Pancreas (tissue), 10 donors: ENCODE measurements at places on chromosomes 3 and 15.

DNA sequence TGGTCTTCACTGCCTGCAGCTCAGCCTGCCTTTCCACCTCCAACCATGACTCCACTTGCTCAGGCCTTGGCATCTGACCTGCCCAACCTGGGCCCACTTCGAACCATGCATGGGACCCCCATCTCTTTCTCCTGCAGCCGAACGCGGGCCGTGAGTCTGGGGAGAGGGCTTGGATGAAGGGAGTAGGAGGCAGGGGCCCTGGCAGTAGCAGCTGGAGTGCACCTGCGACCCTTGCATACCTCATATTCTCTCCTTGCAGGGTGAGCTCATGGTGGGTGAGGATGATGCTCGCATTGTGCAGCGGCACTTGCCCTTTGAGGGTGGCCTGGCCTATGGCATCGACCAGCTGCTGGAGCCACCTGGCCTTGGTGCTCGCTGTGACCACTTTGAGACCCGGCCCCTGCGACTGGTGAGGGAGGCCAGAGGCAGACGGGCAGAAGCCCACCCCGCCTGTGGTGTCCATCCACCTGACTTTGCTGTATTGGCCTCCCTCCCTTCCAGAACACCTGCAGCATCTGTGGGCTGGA lies 13.5 kb downstream of the NT5DC2 start:
- H3K36me3 ChIP-seq: no peaks in the 10 kb centered on the region
- H3K4me1 ChIP-seq: no peaks in the 10 kb centered on the region
- no peak overlapping the region for H3K27ac ChIP-seq
- no peak overlapping the region for H3K4me3 ChIP-seq
- H3K27me3 ChIP-seq: no peaks in the 10 kb centered on the region

- H3K4me1 ChIP-seq: peaks cover 19% of the 10 kb centered on the region
- peaks cover 71% of the 10 kb centered on the region for H3K36me3 ChIP-seq
- no peak for DNase-seq
- no peaks in the 10 kb centered on the region for H3K27me3 ChIP-seq
Measured at GRCh38 chr3:58141766-58142345, 68.9 kb downstream of the DNASE1L3 start.

- no peak overlapping the region for H3K4me3 ChIP-seq
- no peaks in the 10 kb centered on the region for H3K27me3 ChIP-seq
- no peak overlapping the region for H3K27ac ChIP-seq
- no peaks in the 10 kb centered on the region for H3K4me1 ChIP-seq
Measured at GRCh38 chr3:39025222-39025970, 26.3 kb downstream of the SCN11A start.

DNA sequence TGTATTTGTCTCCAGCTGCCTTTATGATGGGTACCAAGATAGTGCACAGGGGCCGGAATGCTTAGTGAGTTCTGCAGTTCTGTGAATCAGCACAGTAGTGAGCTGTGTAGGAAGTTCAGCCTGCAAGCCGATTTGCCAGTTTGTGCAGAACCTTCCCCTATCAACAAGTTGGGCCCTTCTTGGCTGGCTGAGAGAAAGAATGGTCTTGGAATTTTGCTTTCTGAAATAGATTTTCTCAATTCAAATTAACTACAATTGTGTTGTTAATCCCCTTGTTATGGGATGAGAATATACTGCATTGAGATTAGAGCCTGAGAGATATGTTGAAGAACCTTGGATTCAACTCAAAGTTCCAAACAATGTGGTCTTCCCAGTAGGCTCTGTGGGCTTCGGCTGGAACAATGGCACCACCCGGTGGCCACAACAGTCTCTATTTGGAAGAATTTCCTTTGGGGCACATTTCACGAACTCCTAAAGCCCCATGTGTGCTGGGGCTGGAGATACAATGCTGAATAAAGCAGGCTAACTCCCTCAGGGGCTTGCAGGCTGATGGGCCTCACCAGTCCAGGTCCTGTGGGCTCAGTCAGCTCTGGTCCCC lies 59.1 kb downstream of the TRIM42 start:
- no peak overlapping the region for H3K4me3 ChIP-seq
- no peaks in the 10 kb centered on the region for H3K4me1 ChIP-seq
- H3K27ac ChIP-seq: no peak overlapping the region
- H3K27me3 ChIP-seq: no peaks in the 10 kb centered on the region
- no peaks in the 10 kb centered on the region for H3K36me3 ChIP-seq

- no peak overlapping the region for H3K4me3 ChIP-seq
- H3K4me1 ChIP-seq: peaks cover 18% of the 10 kb centered on the region
- H3K36me3 ChIP-seq: peaks cover 4% of the 10 kb centered on the region
- no peaks in the 10 kb centered on the region for H3K27me3 ChIP-seq
- no peak overlapping the region for H3K27ac ChIP-seq
Measured at GRCh38 chr3:124995460-124995994, 60.3 kb downstream of the HEG1 start.

DNA sequence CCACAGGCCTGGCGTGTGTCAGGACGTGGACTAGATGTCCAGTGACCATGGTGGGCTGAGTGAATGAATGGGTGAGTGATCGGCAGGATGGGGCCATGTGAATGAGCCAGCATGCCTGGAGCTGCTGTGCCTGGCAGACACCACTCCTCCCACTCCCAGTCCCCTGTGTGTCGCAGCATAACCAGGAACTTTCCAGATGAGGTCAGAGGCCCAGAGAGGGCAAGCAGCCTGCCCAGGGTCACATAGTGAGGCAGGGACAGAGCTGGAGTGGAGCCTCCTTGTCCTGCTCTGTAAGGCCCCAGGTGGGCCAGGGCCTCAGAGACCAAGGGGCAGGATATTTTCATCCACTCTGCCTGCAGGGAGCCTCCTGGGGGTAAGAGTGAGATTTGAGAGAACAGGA lies 6.4 kb downstream of the IQSEC1 start:
- no peak overlapping the region for H3K4me3 ChIP-seq
- no peaks in the 10 kb centered on the region for H3K27me3 ChIP-seq
- no peaks in the 10 kb centered on the region for H3K4me1 ChIP-seq
- no peak overlapping the region for H3K27ac ChIP-seq

DNA sequence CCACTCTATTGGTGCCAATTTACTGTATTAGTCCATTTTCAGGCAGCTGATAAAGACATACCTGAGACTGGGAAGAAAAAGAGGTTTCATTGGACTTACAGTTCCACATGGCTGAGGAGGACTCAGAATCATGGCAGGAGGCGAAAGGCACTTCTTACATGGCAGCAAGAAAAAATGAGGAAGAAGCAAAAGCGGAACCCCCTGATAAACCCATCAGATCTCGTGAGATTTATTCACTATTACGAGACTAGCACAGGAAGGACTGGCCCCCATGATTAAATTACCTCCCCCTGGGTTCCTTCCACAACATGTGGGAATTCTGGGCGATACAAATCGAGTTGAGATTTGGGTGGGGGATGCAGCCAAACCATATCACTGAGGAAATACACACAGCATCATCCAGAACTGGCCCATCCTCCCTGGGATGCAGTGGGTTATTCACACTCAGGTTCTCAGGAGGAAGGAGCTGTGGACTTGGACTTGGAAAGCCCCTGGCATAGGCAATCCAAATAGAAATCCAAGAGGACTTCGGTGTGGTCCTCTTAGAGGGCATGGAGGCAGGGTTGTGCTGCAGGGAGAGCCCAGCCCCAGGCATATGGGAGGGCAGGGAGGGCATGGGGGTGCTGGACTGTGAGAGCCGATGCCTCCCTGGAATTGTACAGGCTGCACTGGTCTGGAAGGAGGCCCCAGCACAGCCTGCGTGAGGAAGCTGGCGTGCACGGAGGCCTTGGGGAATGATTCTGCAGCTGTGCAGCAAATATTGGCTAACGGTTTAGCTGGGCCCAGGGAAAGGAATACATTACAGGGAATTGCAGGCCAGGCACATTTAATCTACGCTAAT lies 62.9 kb downstream of the EFCAB12 start:
- H3K27ac ChIP-seq: no peak overlapping the region
- no peaks in the 10 kb centered on the region for H3K36me3 ChIP-seq
- no peak for DNase-seq
- H3K27me3 ChIP-seq: no peaks in the 10 kb centered on the region
- H3K4me3 ChIP-seq: no peak overlapping the region

DNA sequence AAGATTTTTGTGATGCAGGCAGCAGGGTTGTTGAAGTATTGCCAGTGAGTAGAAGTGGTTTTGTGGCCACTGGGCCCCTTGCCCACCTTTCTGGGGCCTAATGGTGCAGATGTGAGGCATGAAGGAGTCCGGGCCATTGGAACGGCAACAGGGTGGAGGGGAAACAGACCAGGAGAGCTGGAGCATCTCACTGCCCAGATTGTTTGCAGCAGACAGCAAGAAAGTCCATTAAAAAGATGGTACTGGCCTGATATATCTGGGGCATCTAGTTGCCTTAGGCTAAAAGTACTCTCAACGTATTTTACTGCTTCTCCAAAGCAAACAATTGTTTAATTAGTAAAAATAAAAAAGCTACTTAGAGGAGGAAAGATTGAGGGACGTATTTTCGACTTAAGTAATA lies 298.4 kb downstream of the SATB1 start:
- no peak overlapping the region for H3K4me3 ChIP-seq
- H3K27ac ChIP-seq: no peak overlapping the region
- no peaks in the 10 kb centered on the region for H3K27me3 ChIP-seq
- H3K36me3 ChIP-seq: no peaks in the 10 kb centered on the region
- no peaks in the 10 kb centered on the region for H3K4me1 ChIP-seq
- DNase-seq: no peak

DNA sequence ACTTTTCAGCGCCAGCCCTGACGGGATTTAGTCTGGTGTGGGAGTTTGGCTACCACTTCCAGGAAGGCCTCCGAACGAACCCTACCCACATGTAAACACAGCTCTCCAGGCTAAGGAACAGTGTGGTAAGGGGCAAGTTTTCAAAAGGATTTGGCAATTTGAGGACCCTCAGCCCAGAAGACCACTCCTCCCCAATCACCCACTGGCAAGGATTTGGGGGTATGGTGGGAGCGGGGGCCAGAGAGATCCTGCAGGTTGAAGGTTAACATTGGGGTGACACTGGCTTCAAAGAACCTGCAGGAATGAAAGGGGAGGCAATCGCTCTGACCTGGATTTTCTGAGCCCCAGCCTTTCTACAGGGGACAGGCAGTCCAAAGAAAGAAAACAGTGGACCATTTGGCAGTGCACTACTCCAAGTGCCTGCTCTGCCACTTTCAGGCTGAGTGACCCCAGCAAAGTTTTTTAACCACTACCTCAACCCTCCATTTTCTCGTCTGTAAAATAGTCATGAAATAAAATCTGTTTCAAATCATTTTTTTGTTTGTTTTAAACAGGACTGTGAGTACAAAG lies 34.5 kb downstream of the ZIC4 start:
- no peak for DNase-seq
- H3K36me3 ChIP-seq: no peaks in the 10 kb centered on the region
- H3K4me1 ChIP-seq: no peaks in the 10 kb centered on the region
- H3K27ac ChIP-seq: no peak overlapping the region

- H3K4me1 ChIP-seq: no peaks in the 10 kb centered on the region
- DNase-seq: no peak
- H3K27me3 ChIP-seq: no peaks in the 10 kb centered on the region
Measured at GRCh38 chr3:34200576-34200975, 402.1 kb downstream of the PDCD6IP start.

- H3K4me1 ChIP-seq: no peaks in the 10 kb centered on the region
- no peak overlapping the region for H3K4me3 ChIP-seq
- DNase-seq: no peak
- H3K27ac ChIP-seq: no peak overlapping the region
Measured at GRCh38 chr3:151276687-151277042, 1.7 kb downstream of the P2RY14 start.

DNA sequence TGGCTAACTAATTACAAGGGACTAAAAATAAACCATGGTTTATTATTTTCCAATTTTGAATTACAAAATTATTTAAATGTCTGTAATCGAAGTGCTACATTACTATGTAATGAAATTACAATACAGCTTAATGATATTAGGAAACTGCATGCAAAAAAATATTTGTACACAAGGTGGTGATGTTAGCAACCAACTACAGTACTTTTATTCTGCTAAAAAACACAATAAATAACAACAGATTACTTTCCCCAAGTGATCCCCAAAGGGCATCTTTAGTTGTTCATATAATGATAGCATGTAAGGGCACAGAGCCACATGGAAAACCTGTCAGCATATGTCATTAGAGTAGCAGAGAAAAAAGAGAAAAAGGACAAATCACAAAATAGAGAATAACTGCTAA lies 147.5 kb upstream of the SOX2 start:
- no peak overlapping the region for H3K4me3 ChIP-seq
- no peak for DNase-seq
- no peaks in the 10 kb centered on the region for H3K27me3 ChIP-seq
- H3K36me3 ChIP-seq: no peaks in the 10 kb centered on the region
- H3K27ac ChIP-seq: no peak overlapping the region

- H3K4me3 ChIP-seq: peak overlapping the region; percentile 81
- no peaks in the 10 kb centered on the region for H3K36me3 ChIP-seq
- no peaks in the 10 kb centered on the region for H3K4me1 ChIP-seq
- H3K27me3 ChIP-seq: no peaks in the 10 kb centered on the region
Measured at GRCh38 chr3:138348754-138349739, 668 bp downstream of the MRAS start.

DNA sequence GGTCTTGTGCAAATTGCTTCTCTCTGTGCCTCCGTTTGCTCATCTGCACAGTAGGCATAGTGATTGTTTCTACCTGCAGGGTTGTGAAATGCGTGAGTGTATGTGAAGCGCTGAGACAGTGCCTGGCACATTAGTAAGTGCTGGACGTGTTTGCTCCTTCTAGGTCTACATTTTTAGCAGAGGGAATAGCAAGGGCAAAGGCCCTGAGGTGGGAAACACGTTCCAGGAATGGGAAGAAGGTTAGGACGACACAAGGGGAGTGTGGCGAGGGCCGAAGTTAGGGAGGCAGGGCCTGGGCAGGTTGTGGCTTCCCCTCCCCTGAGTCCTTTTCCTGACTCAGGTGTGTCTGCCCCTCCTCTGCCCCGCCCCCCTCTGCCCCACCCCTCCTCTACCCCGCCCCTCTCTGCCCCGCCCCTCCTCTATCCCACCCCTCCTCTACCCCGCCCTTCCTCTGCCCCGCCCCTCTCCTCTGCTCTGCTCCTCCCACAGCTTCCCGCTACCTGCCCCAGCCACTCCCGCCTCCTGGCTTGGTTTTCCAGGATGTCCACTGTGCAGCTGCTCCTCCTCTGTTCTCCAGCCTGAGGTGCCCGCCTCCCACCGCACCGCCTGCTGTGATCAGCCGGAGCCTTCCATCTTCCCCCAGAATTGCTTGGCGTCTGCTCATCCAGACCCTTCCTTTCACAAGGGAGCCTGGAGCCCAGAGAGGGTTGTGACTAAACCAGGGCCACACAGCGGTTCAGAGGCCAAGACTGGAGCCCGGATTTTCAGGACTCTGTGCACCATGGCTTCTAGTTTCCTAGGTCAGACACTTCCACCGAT lies 31.1 kb upstream of the SMAD6 start:
- H3K4me3 ChIP-seq: no peak overlapping the region
- DNase-seq: peak; percentile 77
- no peak overlapping the region for H3K27ac ChIP-seq
- no peaks in the 10 kb centered on the region for H3K4me1 ChIP-seq

DNA sequence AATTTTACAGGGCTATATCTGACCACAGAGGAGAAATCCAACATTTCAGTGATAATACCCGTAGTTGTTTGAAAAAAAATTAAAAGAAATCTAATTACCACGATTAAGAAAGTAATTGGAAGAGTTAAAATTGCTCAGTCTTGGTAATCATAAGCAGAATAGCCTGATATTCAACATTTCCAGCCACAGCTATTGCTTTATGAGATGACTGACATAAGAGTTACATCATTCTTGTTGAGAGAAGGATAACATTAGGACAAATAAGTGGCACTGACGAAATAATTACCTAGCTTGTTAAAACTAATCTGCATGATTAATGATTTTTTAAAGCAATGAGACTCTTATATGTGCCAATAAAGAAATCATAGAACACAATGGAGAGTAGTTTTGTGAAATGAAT lies 825.0 kb upstream of the GBE1 start:
- H3K4me3 ChIP-seq: no peak overlapping the region
- H3K27me3 ChIP-seq: no peaks in the 10 kb centered on the region
- H3K4me1 ChIP-seq: no peaks in the 10 kb centered on the region
